ENCODE measurements at places on chromosomes 5 and 9.

DNA sequence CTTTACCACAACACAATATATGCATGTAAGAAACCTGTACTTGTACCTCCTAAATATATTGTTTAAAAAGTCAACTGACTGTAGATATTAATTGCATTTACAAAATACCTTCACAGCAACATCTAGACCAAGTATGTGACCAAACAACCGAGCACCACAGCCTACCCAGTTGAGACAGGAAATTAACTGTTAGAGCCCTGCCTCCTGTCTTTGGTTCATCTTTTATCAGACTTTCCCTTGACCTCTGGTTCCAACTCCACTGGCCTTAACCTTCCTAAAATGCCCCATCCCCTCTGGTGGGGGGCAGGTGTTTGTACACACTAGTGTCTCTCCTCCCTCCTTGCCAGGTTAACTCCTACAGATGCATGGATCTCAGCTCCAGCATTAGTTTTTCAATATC, 155.0 kb upstream of the PANK3 start:
- no peak for DNase-seq

- DNase-seq, result no peak
These were observed 28.6 kb upstream of the TNC start for GRCh38 chr9:115146581-115147021.

- DNase-seq, result no peak
These were observed 59.6 kb upstream of the PHYKPL start for GRCh38 chr5:178291969-178292825.

- DNase-seq, result no peak
These were observed 45.2 kb downstream of the ANKDD1B start for GRCh38 chr5:75656311-75657003.

DNA sequence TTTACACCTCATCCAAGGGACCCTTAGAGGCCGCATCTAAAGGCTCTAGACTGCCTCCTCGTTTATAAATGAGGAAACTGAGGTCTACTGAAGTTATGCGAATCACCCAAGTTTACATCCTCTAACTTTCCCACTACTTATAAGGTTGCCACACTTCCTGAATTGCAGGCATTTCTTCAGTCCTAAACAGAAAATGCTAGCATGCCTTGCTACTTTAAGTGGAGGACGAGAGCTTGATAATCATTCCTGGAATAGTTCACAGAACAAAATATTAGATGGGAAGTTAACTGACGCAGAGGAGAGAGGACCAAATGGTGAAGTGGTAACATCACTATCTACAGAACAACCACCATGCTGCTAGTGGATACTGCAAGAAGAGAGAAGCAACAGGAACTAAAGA, 85.8 kb downstream of the GNAQ start:
- no peak for DNase-seq

DNA sequence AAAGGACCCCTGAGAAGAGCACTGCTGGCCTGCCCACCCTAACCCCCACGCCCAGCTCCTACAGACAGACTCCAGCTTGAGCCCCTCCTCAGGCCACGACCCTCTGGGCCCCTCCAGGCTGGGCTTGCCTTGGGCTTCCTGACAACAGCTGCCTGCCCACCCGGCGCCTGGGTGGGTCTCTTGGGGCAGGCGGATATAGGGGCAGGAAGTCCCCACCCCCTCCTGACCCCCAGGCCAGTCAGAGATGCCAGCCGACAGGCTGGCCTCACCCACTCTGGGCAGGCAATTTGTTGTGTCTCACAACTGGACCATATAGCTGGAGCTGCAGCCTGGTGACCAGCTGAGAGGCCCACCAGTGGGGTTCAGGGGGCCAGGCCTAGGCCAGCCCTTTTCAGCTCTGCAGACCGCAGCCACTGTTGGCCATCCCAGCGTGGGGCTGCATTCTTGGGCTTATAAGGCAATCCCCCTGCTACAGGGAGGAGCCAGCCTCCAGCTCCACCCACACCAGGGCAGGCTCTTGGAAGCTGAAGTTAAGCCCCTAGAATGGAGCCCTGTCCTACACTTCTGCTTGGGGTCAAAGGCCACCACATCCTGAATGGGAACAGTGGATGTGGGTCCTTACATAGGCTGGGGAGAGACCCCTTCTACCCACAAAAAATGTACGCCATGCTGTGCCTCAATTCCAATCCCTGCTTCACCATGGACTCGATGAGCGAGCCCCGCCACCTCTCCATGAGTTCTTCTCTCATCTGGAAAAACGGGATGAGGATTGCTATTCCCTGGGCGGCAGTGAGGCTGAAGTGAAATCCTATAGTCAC, 2.0 kb downstream of the PDLIM7 start:
- DNase-seq, result peak; percentile 44

GRCh38 chr5:176601901-176602482, 8.0 kb downstream of the GPRIN1 start:
- DNase-seq, result no peak

- no peak for DNase-seq
These were observed 181.8 kb upstream of the MEF2C start for GRCh38 chr5:89064736-89065135.

DNA sequence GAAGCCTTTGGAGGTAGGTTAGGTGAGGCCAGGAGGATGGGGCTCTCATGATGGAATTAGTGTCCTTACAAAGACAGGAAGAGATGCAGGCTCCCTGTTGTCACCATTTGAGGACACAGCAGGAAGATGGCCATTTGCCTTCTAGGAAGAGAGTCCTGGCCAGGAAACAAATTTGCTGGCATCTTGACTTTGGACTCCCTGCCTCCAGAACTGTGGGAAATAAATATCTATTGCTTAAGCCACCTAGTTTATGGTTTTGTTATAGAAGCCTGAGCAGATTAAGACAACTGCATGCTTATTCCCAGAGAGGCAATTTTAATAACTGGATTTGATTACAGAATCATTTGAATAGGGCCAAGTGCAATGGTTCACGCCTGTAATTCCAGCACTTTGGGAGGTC, 50.5 kb upstream of the EPB41L4B start:
- no peak for DNase-seq

DNA sequence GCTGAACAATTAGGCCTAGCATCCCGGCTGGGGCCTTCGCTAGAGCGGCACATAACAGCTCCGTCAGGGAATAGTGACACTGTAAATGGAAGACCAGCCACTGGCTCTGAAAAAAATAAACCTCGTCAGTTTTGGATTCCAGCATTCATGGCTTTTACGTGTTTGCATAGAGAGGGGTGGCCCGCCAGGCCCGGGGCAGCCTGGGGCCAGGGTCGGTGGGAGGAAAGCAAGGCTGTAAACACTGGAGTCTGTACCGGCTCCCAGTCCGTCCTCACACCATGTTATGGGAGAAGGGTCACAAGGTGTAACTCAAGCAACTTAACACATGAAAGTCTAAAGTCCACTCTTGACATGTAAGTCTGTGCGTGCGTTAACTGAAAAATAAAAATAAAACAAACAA, 11.2 kb downstream of the CCNI2 start:
- DNase-seq, result peak; percentile 1

- no peak for DNase-seq
These were observed 16.3 kb upstream of the DAB2 start for GRCh38 chr5:39440958-39441624.

GRCh38 chr9:95511616-95511931, 5.2 kb downstream of the PTCH1 start:
- DNase-seq, result no peak

DNA sequence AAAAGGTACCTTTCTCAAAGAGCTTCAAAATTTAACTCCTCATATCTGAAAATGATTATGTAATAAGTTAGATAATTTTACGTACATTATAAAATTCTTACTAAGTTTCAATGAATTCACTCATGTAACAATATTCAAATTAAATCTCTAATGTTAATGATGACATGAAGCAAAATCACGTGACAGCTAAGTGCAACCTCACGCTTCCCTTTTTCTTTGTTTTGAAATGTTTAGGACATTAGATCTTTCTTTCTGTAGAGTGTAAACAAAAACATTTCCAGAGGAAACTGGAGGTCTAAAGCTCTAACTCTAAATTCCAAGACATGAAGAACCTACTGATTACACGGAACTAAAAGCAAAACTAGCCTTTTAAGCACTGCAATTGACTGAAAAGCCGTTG, 227.3 kb upstream of the TBCA start:
- no peak for DNase-seq

GRCh38 chr5:111278858-111279504, 54.8 kb downstream of the CAMK4 start:
- peak; percentile 88 for DNase-seq

DNA sequence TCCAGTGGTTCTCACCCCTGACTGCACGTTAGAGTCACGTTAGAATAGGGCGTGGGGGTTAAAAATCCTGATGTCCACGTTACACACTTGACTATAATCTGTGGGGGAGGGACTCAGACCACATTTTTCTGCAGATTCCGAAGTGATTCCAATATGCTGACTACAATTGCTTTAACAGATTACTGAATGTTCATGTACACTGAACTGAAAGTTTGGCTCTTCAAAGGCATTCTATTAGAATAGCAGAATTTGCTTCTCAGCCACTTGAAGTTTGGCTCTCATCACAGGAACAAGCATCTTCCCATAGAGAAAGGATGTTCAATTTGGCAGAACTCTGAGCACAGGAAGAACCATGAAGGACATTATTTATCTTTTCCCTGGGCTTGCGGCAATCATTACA, 84.5 kb downstream of the HAPLN1 start:
- DNase-seq, result no peak

DNA sequence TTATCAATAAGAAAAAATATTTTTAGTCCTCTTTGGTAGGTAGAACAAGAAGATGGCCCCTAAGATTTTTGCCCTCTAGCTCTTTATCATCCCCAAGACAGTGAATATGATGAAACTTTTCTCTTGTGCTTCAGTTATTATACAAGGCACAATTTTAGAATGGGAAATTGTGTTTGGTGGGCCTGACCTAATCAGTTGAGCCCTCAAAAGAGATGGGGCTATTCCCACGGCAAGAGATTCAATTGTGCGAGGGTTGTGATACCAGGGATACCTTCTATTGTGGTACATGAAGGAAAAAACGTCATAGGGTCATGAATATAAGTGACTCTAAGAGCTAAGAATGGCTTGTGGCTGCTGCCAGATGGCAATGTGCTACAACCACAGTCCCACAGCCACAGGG, 94.0 kb upstream of the COX7C start:
- no peak for DNase-seq

- no peak for DNase-seq
These were observed 52.3 kb upstream of the ZSWIM6 start for GRCh38 chr5:61279725-61280124.

- no peak for DNase-seq
These were observed 146.8 kb upstream of the DAPK1 start for GRCh38 chr9:87350915-87351314.

GRCh38 chr9:78021697-78022096, 9.9 kb downstream of the GNAQ start:
- DNase-seq, result peak; percentile 37

DNA sequence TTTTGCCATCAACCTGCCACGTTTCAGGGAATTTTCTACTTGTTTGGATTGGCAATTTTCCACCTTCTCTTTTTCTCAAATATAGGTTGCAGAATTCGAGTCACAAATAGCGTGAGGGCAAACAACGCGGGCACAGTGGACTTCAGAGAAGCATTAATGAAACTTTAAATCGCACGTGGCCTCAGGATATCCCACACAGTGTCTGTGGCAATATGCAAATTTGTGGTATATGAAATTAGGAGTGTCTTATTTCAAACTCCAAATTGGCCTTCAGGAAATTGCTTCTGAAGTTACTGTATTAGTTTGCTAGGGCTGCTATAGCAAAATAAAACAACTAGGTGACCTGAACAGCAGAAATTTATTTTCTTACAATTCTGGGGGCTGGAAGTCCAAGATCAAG, 91.2 kb downstream of the MTRR start:
- no peak for DNase-seq

DNA sequence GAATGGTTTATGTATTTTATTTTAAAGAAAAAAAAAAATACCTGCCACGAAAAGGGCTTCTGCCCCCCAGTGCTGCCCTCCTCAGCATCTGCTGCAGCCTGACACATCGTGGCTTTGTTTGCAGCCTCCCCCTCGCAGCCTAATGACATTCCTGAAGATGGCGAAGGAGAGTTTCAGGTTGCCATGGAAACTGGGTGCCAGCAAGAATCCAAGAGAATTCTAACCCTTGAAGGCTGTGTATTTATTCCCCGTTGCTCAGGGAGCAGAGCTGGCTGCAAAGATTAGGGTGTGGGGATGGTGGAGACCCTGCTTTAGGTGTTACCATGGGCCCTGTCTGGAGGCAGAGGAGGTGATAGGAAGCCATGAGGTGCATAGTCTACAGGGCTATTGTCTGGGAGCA, 126.6 kb downstream of the NSG2 start:
- DNase-seq, result no peak

GRCh38 chr5:6228257-6229250, 149.8 kb downstream of the MED10 start:
- DNase-seq, result no peak

- DNase-seq, result no peak
These were observed 349.3 kb downstream of the RAB3C start for GRCh38 chr5:58932057-58932612.

DNA sequence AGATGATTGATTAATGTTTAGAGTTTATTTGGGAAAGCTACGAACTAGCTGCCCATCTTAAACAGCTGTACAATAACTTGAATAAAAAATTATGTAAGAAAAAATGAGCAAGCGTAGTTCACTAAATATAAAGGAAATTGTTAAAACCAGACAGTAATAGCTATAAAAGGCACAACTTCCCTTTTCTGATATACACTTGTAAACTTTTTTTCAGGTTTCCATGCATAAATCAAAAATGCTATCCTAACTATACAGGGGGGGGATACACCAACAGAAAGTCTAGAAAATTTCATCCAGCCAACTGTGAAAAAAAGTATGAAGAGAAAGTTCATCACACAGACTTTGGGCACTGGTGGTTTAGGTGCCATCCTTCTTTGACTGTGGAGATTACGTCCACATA, 122.3 kb downstream of the NR3C1 start:
- no peak for DNase-seq

DNA sequence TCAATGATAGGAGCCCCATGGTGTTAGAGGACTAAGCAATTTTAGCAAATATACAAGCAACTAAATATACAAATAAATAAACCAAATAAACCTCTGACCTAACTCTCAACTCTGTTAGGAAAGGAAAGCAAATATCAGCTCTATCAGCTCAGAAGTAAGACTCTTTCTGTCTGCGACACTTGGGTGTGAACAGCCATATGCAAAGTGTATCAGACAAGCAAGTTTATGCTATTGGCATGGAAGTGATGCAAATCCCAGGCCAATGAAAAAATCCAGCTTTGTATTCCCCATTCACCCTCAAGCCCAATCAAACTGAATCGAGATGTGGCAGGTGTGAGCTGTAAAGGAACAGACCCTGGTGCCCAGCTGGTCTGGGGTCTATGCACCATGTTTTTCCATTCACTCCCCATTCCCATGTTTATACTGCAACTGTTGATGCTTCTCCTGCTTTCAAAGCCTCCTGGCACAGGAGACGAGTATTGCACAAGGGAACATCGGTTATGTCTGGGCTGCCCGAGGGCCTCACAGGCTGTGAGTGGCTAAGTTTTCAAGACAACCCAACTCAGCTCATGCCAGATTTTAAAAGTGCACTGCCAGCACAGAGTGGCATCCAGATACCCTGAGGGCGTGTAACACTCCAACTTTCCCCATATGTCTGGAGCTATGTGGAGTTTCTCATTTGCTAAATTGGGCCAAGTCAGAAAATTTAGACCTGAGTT, 73.1 kb downstream of the FEM1C start:
- no peak for DNase-seq
